ENCODE measurements at places on chromosomes 7 and 10.

DNA sequence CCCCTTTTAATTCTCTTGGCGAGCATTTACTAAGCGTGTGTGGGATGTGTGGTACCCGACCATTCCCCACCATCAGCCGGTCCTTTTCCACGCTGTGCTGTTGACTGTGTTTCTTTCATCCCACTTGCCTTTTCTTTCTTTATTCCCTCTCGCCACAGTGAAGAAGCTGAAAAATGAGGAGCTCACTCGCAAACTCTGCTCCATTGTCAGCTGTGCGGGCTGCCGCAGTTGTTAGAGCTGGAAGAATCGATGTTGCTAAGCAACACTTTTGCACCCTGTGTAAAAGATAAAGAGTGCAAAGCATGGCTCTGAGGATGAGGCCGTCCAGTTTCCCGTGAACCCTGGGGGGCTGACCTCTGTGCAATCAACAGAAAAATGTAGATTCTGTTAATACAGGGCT is 203.1 kb upstream of the NEBL start:
- no peak for DNase-seq

DNA sequence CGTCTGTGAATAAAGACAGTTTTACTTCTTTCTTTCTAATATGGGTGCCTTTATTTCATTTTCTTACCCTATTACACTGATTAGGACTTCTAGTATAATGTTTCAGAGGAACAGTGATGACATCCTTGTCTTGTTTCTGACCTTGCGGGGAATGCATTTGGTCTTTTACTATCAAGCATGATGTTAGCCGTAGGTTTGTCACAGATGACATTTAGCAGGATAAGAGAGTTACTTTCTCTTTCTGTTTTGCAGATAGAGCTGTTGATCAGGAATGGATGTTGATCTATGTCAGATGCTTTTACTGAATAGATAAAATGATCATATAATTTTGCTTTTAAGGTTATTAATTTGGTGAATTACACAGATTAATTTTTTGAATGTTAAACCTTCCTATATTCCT is 6.6 kb upstream of the IGFBP3 start:
- no peak for DNase-seq

- DNase-seq, result peak; percentile 56
These were observed 88.0 kb upstream of the TNS3 start for GRCh38 chr7:47669901-47670384.

DNA sequence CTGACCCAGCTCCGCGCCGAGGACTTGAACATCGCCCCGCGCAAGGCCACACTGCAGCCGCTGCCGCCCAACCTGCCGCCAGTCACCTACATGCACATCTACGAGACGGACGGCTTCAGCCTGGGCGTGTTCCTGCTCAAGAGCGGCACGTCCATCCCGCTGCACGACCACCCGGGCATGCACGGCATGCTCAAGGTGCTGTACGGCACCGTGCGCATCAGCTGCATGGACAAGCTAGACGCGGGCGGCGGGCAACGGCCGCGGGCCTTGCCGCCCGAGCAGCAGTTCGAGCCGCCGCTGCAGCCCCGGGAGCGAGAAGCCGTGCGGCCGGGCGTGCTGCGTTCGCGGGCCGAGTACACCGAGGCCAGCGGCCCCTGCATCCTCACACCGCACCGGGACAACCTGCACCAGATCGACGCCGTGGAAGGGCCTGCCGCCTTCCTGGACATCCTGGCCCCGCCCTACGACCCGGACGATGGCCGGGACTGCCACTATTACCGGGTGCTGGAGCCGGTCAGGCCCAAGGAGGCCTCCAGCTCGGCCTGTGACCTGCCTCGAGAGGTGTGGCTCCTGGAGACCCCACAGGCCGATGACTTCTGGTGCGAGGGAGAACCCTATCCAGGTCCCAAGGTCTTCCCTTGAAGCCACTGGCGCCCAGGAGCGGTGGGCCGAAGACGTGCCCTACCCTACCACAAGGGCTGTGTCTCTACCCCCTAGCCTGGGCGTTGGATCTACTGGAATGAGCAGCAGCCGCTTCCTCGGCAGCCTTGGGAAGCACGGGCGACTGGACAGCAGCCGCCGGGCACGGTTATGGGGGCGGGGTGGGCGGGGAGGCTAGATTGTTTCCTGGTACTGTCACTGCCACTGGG is 945 bp downstream of the ADO start:
- no peak for DNase-seq

DNA sequence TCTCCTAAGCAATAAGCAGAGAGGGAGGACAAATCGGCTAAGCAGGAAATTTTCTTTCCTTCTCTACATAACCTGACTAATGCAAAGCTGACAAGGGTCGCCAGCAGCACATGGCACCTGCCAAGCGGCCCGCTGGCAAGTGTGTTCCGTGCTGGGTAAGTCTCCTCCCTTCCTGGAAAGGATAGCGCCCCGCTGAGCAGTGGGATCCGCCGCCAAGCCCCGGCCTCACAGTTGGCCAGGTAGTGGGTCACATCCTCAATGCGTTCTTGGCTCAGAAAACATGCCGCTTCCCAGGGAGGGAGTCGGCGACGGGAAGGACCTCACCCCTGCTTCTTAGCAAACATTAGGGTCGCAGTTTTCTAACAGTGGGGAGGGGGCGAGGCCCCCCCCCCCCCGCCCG is 488.9 kb upstream of the NUPR2 start:
- no peak for DNase-seq

- DNase-seq, result no peak
These were observed 64.8 kb downstream of the TNS3 start for GRCh38 chr7:47516985-47517600.

DNA sequence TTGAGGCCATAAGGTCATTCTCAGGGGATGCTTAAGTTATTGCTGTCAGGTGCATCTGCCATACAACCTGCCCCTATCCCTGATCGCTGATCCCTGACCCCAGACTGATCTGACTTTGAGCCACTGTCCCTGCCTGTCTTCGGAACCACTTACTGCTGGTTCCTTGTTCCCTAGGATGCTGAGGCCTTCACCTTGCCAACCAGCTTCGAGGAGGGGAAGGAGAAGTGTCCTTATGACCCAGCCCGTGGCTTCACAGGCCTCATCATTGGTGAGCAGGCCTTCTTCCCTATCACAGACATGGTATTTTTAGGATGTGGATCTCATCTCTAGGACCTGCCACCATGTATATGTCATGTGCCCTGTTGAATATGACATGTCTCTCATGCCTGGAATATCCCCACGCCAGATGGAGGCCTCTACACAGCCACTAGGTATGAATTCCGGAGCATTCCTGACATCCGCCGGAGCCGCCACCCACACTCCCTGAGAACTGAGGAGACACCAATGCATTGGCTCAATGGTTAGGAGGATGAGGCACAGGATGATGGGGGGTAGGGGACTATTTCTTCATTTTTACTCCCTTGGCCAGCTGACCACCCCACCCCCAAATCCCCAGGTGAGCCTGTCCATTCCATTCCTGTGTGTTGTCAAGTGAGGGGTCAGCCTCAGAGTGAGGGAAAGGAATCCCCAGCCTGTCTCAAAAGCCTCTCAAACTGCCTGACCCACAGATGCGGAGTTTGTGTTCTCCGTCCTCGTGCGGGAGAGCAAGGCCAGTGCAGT is 9.0 kb downstream of the MRPL43 start:
- DNase-seq, result no peak

GRCh38 chr7:5284304-5285281 is 1.9 kb downstream of the SLC29A4 start:
- peak; percentile 16 for DNase-seq

GRCh38 chr10:12509794-12510100 is 160.4 kb downstream of the CAMK1D start:
- no peak for DNase-seq

GRCh38 chr7:2354939-2355704 is 495 bp downstream of the EIF3B start:
- DNase-seq, result no peak

GRCh38 chr10:119379466-119380071 is 162.9 kb downstream of the RGS10 start:
- DNase-seq, result no peak

GRCh38 chr7:129553899-129554461 is 51.6 kb downstream of the SMKR1 start:
- DNase-seq, result no peak

GRCh38 chr7:151087245-151088018 is 1.2 kb downstream of the AGAP3 start:
- DNase-seq, result peak; percentile 49

DNA sequence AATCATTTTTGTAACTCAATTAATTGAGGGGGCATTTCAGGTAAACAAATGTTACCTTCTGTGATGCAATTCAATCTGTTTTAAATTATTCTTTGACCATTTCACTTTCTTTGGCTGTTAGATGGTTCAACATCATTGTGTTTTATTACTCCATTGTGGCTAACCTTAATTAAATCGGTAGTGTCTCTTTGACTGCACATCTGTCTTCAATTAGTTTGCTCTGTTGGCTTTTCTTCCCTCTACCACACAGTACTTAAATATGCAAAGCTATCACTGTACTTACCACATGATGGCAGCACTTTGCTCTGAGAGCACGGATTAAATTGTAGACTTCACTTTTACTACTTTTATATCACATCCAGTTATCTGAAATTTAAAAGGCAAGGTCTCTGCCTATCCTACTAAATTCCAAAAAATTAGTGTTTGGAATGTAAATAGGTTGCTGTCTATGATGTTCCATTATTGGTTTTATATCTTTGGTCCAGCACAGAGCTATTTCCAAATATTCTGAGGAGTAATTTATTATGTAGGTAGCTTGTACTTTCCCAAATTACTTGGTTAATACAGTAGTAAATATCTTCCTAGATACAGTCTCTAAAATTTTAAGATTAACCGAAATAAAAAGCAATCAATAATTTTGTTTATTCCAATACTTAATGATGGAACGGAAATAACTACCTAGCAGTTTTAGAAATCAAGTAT is 352.0 kb downstream of the PCLO start:
- peak; percentile 30 for DNase-seq

DNA sequence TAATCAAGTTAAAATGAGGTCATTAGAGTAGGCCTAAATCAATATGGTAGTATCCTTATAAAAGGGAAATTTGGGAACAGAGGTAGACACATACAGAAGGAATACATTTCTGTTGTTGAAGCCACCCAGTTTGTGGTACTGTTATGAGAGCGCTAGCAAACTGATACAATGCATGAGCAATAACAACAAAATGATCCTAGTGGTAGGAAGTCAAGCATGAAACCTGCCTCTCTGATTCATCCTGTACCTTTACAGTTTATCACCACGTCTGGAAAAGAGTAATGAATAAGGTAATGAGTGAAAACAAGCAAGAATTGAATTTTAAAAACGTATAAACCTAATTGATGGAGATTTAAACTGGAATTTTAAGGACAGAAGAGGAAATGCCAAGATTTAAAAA is 217.2 kb downstream of the PCLO start:
- DNase-seq, result no peak

DNA sequence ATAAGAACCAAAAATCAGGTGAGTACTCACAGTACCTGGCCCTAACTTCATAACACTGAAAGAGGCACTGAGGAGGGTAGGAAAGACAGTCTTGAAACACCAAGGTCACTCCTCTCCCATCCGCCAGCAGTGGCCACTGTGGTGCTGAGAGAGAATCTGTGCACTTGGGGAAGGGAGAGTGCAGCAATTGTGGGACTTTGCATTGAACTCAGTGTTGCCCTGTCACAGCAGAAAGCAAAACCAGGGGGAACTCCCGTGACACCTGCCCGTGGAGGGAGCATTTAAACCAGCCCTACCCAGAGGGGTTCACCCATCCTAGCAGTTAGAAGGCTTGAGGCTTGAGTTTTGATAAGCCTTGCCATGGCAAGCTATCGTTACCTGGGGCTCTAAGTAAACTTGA is 35.2 kb upstream of the MAP3K8 start:
- no peak for DNase-seq

DNA sequence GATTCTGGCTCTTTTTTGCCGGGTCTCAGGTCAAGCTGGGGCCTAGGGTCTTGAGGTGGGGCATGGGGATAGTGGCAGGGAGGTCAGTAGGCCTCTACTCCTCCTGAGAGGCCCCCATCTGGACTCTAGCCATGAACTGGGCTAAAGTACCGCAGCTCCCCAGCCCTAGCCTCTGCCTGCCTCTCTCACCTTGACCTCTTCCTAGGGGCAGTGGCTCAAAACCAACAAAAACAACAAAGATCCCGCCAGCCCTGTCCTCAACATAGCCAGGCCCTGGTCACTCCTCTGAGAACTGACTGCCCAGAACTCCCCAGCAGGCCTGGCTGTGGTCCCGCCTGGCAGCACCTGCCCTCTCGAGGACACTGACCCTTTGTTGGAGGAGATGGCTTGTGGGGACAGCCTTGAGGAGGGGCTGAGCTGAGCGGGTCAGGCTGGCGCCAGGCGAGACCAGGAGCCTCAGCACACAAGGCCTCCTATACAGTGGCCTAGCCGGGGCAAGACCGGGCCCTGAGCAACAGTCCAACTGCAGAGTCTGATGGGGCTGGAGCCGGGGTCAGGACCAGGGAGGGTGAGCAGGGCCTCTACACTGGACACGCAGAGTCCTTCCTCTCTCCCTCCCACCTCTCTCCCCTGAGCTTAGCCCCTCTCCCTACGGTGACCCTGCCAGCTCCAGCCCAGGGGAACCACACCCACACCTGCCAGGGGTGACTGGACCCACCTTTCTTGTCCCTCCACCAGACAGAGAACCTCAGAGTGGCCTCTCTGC is 11.6 kb upstream of the PPIF start:
- no peak for DNase-seq

DNA sequence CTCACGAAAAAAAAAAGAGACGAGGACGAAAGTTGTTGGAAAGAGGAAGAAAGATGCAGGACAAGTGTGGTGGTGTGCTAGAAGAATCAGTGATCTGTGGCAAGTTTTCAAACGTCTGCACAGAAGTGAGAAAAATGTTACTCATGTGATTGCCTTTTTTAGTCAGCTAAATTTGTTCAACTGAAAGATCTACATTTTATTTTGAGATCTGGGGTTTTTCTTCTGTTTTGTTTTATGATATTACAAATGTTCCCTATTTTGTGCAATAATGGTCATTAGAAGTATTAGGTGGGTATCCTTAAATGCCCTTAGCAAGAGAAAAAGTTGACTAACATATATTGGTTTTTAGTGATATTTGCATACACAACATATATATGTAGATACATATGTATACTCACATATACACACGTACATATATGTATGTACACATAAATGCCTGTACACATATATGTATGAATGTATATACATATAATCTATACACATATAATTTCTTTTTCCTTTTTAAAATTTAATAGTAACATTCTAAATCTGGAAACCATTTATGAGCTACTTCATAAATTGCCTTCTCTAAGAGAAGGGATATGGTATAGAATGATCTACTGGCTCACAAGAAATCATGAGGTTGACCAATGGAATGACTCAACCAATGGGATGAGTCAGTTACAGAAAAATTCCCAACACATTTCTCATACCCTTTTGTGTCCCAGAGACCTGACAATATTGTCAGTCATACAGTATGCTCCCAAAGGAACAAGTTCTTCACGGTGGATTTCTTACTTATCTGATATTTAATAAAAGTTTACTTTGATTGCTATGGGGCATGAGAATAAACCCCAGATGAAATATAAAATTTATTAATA is 38.4 kb downstream of the SLC39A12 start:
- DNase-seq, result peak; percentile 49

- no peak for DNase-seq
These were observed 1086.6 kb upstream of the SORCS1 start for GRCh38 chr10:108250936-108251620.

- DNase-seq, result no peak
These were observed 53.3 kb downstream of the ADCYAP1R1 start for GRCh38 chr7:31105256-31105950.

Measured in inflammatory macrophage treated with lipopolysaccharide for 1 hour (primary cell).